ENCODE measurements at places on chromosomes 1 and 21.

GRCh38 chr1:184569106-184569505 lies 182.3 kb downstream of the C1orf21 start:
- no peak for DNase-seq

- DNase-seq: no peak
Measured at GRCh38 chr1:164163289-164163849, 395.6 kb upstream of the PBX1 start.

DNA sequence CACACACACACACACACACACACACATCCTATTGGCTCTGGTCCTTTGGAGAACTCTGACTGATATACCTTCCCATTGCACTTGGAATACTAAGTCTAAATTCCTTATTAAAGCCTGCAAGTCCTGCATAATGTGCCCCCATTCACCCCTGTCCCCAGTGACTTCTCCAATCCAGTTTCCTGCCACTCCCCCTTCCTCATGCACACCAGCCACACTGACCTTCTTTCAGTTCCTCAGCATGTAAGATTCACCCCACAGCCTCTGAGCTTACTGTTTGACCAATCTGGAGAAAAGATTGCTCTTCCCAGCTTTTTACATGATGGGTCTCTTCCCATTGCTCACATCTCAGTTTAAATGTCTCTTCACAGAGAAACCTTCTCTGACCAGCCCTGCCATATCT lies 146.6 kb downstream of the TBX15 start:
- no peak for DNase-seq

- DNase-seq: no peak
Measured at GRCh38 chr1:75984781-75985180, 52.6 kb upstream of the ASB17 start.

DNA sequence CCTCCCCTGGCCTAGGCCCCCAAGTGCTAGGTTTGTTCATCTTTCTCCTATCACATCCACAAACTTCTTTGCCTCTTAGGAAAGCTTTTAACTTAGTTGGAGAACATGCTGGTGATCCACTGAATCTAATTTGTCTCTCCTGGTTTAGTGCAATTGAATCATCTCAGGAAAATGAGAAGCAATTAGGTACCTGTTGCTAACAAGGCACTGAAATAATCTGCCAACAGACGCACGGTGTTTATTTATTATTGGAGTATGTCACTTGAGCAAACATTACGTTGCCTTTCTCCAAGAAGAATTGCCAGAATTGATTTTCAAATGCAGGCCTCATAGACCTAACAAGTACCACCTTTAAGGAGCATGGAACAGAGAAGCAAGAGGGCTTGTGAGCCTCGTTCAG lies 309.4 kb downstream of the NFIA start:
- DNase-seq: no peak

- DNase-seq: no peak
Measured at GRCh38 chr1:225812488-225813213, 2.7 kb downstream of the EPHX1 start.

All from tibial artery (tissue), 4 donors.